ENCODE measurements at places on chromosomes 11 and 22. TPM values are rescaled to one million over a fixed set of nuclear protein-coding genes. Genes with fewer than 3 reads are reported as not detected.

DNA sequence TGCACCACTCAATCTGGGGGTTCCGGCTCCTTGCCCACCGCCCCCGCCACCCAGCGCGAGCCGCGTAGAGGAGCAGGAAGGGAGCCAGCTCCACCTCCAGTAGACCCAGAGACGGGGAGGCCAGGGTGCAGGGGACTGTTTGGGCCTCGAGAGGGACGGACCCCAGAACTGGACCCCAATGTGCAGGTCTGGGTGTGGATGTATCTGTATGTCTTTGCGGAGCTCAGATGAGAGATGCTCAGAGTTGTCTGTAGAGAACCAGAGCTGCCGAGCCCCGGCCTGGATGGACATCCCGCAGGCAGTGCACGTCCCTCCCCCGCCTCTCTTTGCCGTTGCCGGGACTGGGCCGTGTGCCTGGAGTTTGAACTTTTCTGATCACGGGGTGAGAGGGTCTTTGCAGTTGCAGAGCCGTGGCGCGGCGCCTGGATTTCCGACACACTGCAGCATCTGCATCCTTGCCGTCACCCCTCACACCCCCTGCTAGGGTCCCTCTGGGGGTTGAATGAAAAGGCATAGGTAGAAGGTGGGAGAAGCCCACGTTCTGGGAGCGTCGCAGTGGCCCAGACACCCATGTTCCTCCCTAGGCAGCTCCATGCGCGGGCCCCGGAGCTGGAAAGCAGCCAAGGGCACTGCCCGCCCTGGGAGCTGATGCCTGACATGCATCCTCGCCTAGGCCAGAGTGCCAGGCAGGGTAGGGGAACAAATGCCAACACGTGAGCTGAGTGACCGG lies 105.2 kb downstream of the KCNQ1 start:
- DNase-seq = no peak

Gene OR52E8
- total RNA-seq = not detected

- DNase-seq = no peak
Observed at GRCh38 chr11:47856186-47856585, 8.0 kb upstream of the NUP160 start.

Gene ART1
- total RNA-seq = not detected

DNA sequence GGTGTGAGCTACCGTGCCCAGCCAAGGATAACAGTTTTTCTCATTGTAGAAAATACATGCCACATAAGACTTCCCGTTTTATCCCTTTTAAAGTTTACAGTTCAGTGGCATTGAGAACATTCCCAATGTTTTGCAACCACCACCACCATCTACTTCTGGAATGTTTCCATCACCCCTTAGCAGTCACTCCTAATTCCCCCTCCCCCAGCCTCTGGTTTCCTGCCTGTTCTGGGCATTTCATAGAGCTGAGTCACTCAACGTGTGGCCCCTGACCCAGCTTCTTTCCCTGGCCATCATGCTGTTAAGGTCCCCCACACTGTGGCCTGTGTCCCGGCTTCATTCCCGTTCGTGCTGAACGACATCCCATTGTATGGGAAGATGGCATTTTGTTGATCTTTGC lies 30.7 kb downstream of the FGF4 start:
- DNase-seq = no peak

GRCh38 chr11:57456960-57457642 lies 3.2 kb upstream of the RTN4RL2 start:
- no peak for DNase-seq

DNA sequence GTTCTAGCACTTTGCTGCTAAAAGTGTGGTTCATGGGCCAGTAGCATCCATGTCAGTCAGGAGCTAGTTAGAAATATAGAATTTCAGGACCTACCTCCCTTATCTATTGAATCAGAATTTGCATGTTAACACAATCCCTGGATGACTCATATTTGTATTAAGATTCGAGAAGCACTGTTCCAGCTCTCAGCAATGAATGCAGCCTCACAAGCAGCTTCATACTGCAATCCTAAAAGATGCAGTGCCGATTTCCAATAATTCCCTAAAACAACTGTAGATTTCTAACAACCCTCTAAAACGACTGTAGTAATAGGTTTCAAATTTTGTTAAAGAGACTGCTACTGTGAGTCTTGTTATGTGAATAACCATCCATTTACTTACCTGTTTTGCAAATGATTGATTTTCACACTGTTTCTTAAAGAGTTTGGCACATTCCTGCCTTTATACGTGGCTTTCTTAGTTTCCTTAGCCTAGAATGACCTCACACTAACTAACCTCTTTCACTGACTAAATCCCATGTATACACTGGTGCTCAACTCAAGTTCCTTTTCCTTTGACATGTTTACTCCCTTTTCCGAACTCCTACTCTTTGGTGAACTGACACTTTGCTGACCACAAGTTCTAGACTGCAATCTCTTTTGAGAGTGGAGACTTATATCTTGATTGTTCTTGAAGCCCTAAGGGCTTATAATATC lies 511.8 kb downstream of the METTL15 start:
- no peak for DNase-seq

- DNase-seq = no peak
Observed at GRCh38 chr11:93672280-93672679, 10.8 kb downstream of the CEP295 start.

- DNase-seq = no peak
Observed at GRCh38 chr11:25667871-25668270, 664.1 kb upstream of the ANO3 start.

Gene SMC1B
- total RNA-seq = not detected

DNA sequence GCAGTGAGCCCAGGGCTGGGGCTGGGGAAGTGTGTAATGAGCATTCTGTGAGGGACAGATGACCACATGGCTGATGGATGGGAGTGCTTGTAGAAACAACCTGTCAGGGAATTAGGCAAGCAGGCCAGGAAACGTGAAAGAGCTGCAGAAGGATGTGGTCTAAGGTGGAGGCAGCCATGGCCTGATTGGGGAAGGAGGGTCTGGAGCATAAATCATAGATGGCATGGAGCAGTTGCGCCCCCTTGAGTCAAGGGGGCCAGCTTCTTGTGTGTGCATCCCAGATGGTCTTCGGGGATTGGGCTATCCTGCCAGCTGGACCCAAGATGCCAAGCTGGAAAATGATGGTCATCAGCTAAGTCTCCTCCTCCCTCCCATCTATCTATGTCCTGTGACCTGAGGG lies 119.4 kb upstream of the CLPB start:
- no peak for DNase-seq

GRCh38 chr11:95668131-95668530 lies 121.5 kb downstream of the FAM76B start:
- no peak for DNase-seq

DNA sequence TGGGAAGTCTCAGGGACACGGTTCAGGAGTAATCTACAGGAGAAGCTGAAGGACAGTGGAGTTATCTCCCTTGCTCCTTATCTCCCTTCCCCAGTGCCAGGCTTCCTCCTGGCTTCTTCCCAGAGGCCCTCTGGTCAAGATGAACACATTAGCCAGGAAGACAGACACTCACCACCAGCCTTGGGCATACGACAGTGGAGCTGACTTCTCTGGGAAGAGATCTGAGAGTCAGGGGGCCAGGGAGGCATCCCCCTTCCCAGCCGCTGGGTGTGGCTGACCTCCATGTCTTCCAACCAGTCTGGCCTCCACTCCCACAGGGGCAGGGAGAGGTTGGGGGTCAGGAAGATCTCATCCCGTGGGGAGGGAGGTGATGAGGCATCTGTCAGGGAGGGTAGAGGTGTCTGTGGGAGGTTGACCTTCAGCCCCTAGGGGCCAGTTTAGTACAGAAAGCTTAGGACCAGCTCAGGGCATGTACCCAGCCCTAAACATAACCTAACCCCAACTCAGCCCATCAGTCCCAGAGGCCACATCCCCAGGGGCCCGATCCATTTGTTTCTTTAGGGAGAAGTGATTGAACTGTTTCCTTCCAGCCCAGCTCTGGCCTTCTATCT lies 12.7 kb downstream of the ROBO4 start:
- no peak for DNase-seq

DNA sequence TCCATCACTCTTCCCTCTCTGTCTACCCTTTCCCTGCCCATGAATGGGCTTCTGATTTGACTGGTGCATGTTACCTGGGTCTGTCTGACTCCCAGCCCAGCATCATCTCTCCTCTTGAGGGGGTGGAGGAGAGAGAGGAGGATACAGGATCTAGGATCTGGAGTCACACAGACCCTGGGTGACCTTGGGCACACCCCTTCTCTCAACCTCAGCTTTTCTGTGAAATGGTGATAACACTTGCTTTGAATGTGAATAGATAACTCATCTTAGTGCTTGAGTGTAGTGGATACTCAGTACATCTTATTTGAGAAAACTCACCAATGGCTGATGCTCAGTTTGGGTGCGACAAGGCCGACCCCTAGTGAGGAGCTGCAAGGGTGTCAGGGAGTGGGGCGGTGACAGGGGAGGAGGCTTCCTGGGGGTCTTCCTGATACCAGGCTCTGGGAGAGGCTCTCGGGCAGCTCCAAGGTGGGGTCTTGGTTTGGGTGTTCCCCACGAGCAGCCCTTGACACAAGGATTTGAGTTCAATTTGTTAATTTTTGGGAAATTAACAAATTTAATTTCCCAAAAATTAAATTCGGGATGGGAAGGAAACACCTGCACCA lies 9.0 kb downstream of the INCENP start:
- no peak for DNase-seq

Gene TUBA8
- 5.6 TPM for total RNA-seq

- no peak for DNase-seq
Observed at GRCh38 chr11:131852757-131853156, 482.3 kb downstream of the NTM start.

GRCh38 chr11:9313648-9314290 lies 624 bp downstream of the TMEM41B start:
- DNase-seq = no peak

Gene RASGRP2
- total RNA-seq = 27.5 TPM

DNA sequence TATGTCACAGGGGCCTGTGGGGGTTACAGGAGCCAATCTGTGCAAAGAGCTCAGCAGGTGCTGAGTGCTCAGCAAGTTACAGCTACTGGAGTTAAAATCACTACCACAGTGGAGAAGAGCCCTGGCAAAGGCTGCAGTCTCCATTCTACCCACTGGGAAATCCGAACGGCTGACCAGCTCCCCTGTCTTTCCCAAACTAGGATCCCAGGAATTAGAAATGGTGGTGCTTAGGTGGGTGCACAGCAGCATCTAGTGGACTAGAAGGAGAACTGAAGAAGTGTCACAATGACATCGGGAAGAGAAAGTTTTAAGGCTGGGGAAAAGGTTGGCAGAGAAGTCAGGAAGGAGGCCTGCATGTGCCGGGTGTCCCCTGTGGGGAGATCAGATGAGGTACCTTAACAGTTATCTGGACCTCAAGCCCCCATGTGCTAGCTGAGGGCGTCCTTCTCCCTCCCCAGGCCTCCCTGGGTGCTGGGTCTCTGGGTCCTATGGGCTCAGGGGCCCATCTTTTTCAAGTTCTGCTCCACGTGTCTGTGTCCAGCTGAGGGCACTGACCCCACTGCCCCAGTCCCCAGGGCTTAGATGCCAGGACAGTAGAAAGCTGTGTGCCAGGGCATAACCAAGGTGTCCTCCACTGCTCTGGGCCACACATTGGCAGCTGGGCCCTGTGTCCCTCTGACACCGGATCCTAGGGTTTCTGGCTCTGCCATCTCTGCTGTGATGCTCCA lies 1.9 kb downstream of the PIWIL3 start:
- DNase-seq = no peak

DNA sequence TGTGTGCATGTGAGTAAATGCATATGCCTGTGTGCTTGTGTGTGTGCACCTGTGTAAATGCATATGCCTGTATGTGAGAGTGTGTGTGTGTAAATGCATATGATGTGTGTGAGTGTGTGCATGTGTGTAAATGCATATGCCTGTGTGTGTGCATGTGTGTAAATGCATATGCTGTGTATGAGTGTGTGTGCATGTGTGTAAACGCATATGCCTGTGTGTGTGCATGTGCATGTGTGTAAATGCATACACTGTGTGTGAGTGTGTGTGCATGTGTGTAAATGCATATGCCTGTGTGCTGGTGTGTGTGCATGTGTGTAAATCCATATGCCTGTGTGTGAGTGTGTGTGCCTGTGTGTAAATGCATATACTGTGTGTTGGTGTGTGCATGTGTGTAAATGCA lies 37.8 kb downstream of the GGTLC2 start:
- DNase-seq = no peak

GRCh38 chr11:2734181-2735052 lies 34.6 kb upstream of the KCNQ1OT1 start:
- DNase-seq = no peak

GRCh38 chr11:60098508-60098907 lies 10.0 kb downstream of the MS4A2 start:
- no peak for DNase-seq

Gene CCDC88B
- 7.9 TPM for total RNA-seq

DNA sequence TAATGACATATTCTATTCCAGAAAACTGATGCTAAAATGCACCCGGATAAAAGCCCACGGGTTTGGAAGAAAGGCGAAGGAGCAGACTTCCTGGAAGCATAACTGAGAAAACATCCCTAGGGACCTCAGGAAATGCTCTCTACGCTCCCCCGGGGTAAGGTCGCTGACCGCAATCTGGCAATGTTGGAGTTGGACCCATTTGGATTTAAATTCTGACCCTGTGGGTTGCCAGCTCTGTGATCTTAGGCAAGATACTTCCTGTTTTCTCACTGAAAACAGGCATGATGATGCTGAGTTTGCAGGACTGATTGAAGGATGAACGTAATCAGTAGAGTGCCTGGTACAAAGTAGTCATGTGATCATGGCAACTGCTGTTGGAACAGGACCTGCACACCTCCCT lies 1054.0 kb downstream of the NTM start:
- DNase-seq = no peak

Gene OR52N4
- total RNA-seq = not detected

- DNase-seq = no peak
Observed at GRCh38 chr11:62592146-62592815, 958 bp upstream of the TUT1 start.

- no peak for DNase-seq
Observed at GRCh38 chr11:120354068-120354467, 17.9 kb downstream of the ARHGEF12 start.

Gene CATSPER1
- not detected for total RNA-seq

DNA sequence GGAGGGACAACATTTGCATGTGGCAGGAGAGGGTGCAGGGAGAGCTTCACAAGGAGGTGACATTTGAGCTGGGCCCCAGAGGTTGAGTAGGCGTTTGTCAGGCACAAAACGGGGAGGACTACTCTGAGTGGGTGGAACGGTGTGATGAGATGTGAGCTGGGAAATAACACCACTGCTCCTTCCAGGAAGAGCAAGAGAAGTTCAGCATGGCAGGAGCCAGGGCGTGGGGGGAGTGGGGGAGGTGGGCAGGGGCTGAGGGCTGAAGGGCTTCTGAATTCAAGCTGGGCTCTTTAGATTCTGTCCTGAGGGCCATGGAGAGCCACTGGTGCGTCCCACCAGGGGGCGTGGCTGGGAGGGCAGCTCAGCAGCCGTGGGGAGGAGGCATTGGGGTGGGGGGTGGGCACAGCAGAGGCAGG lies 54.2 kb downstream of the OTOG start:
- DNase-seq = no peak

DNA sequence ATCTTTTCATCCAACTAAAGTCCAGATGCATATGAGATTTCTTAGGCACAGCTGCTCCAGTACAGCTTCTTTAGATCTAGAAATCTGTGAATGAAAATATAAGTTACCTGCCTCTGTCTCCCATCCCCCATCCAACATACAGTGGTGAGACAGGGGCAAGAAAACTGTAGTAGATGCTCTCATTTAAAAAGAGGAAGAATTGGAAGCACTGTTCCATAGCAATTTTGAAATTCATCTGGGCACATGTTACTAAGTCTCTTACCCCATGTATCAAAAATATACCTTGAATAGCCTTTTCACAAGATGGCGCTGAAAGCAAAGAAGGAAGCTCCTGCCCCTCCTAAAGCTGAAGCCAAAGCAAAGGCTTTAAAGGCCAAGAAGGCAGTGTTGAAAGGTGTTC lies 37.8 kb downstream of the HSD17B12 start:
- no peak for DNase-seq

- no peak for DNase-seq
Observed at GRCh38 chr11:118876286-118876685, 7.4 kb upstream of the CXCR5 start.

Gene SGSM1
- total RNA-seq = 2.9 TPM

All from vagina (tissue), 2 donors.